Right forelimb (tissue), 1 donor: ENCODE measurements at places on chromosomes 2 and 18.

DNA sequence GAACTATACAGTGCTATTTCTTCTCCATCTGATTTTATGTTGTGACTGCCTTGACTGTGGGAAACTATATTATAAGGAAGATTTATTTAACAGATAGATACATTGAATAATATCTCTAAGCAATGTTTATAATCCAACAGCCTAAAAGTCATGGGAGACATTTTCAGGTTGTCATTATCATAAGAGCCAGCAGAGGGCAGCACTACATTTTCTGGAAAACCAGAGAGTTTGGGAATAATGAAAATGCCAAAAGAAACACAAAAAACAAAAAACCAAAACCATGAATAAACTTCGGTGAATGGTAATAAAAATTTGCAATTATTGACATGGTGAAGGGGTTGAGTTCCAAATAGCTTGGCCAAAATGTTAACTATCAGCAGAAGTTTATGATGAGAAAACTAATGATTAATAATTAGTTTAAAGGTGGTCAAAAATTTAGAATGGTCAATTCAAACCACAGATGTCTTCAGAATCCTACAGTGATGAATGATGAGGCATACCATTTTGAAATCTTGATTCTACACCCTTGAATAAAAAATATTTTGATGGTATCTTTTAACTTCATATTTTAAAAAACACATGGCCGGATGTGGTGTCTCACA lies 4.7 kb downstream of the EEF1B2 start:
- peak; percentile 50 for DNase-seq

DNA sequence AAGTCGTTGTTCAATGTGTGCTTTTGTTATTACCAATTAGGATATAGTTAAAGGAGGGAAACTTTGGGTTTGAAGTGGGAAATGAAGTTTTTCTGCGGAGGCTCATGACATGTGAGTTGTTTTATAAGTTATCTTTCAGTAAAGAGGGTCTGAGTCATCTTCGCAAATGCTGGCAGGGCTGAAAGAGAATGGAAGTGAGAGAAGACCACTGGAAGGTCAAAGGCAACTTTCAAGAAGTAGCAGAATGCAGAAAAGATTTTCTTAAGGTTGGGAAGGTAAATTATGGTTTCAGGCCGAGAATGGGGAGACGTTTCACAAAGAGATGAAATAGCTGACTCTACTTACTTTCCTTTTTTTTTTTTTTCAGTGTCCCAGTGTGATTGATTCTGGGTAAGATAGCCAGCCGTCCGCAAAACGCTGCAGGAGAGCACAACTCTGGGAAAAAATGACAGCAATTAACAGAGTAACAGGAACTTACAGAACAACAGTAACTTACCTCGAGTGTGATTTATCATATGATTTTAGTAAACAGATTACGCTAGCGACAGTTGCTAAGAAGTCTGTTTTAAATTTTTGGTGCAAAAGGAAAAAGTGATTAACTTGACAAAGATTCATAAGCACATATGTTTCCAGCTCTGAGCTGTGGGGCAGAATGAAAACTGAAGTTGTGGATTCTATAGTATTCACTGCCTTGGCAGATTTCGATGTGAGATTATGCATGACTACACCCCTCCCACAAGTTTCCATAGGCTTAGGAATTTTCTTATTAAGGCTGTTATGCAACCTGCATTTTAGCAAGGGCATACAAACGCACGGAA lies 46.8 kb upstream of the ACTR3 start:
- no peak for DNase-seq

DNA sequence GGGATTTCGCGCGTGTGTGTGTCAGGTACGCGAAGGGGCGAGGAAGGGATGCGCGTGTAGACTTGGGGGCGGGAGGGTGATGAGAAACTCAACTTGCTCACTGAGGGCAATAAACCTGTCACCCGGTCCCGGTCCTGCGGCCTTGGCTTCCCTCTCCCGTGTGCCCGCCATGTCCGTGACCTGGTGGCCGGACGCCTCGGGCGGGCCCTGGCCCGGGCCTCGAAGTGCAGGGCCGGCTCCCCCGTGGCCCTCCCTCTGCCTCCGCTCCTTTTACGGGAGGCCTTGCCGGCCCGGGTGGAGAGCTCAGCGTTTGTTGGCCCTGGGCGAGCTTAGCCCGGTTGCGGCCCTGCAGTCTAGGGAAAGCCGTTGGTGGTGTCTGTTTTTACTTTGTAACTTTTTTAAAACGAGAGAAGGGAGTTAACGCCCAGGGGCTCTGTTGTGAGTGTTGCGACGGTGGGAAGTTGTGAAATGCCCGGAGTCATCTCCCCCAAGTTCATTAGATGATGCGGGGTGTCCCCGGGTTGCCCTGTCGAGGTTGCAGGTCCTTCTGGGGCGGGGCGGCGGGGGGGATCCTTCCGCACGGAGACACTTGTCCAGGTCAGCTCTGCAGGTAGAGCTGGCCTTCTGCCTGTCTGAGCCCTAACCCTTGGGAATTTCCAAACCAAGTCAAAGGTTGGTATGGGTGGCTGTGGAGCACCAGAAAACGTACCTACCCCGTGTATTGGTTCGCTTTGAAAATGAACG lies 883 bp downstream of the SMCHD1 start:
- no peak for DNase-seq

DNA sequence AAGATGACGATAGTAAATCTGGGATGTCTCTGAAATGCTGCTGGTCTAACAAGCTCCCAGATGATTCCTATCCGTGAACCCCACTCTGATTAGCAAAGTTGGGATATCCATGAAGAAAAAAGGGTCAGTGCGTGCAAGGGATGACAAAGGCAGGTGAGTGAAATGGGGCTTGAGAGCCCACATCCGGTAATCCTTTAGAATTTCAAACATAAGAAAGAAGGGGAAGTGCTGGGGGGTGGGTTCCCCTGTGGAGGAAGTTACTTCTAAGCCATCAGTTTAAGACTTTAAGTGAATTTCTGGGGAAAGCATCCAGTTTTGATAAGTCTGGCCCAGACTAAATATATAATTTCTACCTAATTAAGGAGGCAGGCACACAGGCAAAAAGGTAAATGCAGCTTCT lies 209.5 kb downstream of the DPP10 start:
- DNase-seq, result no peak

GRCh38 chr18:68448736-68449135 lies 266.2 kb downstream of the TMX3 start:
- no peak for DNase-seq

DNA sequence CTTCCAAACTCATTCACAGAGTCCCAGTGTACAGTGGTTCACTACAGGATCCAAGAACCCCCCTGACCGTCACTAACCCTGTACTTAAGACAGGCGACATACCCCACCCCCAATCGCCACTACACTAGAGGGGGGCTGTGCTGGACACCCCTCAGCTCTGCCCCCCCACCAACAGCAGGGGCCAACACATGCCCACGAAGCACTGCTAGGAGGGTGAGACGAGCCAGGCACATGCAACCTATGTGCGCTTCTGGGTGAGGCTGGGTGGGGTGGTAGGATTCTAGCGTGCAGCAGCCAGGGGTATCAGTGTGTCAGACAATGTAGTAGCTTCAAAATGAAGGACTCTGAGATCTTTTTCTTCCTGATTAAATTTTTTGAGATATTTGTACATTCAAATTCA lies 67.8 kb downstream of the UXS1 start:
- no peak for DNase-seq

- no peak for DNase-seq
Observed at GRCh38 chr18:79720359-79720733, 40.7 kb downstream of the CTDP1 start.

- no peak for DNase-seq
Observed at GRCh38 chr2:100765481-100765880, 54.5 kb upstream of the NPAS2 start.

- DNase-seq, result no peak
Observed at GRCh38 chr2:171287036-171287571, 126.4 kb upstream of the TLK1 start.

DNA sequence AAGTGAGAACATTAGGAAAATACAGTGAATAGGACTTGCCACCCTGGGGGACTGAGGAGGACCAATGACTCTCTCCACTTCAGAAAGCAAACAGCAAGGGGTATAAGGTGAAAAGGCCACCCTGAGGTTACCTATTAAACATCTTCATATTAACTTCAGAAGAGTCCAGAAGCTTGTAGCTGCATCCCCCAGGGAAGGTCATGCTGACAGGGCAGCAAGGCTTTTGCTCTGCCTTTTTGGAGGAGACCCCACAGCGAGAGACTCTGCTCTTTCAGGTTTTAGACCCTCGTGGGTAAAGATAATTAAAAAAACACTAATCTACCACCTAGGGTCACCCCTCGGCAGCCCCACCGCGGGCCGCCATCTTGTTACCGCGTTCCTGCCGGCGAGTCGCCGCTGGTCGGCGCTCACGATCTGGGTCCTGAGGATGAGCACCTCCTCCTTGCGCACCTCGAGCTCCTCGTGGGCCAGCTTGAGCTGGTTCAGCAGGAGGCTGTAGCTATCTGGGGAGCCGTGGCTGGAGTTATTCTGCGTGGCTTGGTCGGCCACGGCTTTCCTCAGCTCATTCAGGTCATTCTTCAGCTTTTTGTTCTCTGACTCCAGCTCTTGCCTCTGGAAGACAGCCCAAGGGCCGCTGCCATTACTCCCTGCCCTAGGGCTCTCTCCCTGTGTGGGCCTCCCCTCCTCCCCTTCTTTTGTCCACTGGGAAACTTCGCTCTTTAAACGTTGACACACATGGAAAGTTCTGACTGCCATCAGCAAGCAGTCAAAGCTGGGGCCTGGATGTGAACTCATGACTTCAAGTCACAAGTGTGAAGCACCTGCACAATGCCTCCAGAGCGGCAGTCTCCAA lies 50.7 kb upstream of the ACAA2 start:
- DNase-seq, result peak; percentile 36

- peak; percentile 23 for DNase-seq
Observed at GRCh38 chr2:57396355-57397098, 650.1 kb upstream of the VRK2 start.

DNA sequence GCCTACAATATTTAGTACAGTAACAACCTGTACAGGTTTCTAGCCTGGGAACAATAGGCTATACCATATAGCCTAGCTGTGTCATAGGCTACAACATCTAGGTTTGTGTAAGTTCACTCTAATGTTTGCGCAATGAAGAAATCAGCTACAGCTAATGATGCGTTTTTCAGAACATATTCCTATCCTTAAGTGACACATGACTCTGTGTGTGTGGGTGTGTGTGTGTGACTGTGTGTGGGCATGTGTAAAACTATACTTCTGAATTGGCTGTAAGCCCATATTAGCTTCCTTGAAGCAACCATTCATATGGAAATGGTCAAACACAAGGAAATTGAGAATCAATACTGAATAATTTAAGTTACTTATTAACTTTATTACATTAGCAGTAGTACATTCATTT lies 120.8 kb upstream of the SULT1C3 start:
- DNase-seq, result no peak

- DNase-seq, result no peak
Observed at GRCh38 chr2:233836359-233836758, 18.0 kb downstream of the HJURP start.

GRCh38 chr2:240817496-240818292 lies 2.3 kb downstream of the KIF1A start:
- DNase-seq, result peak; percentile 37

DNA sequence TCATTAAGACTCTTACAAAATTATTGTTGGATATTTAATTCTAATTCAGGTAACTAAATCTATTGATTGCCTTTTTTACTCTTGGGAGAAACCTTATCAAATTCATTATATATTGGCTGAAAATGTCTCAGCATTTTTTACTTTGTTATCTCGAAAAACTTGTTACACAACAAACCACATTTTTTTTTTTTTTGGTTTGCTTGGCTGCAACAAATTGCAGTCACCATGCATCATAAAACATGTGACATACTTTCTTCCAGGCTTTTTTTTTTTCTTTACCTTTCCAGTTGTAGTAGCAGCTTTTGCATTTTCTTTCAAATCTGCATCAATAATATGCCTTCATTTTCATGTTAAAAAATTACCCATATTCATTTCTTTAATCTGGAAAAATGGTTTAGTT lies 186.7 kb downstream of the TDRD15 start:
- DNase-seq, result no peak

DNA sequence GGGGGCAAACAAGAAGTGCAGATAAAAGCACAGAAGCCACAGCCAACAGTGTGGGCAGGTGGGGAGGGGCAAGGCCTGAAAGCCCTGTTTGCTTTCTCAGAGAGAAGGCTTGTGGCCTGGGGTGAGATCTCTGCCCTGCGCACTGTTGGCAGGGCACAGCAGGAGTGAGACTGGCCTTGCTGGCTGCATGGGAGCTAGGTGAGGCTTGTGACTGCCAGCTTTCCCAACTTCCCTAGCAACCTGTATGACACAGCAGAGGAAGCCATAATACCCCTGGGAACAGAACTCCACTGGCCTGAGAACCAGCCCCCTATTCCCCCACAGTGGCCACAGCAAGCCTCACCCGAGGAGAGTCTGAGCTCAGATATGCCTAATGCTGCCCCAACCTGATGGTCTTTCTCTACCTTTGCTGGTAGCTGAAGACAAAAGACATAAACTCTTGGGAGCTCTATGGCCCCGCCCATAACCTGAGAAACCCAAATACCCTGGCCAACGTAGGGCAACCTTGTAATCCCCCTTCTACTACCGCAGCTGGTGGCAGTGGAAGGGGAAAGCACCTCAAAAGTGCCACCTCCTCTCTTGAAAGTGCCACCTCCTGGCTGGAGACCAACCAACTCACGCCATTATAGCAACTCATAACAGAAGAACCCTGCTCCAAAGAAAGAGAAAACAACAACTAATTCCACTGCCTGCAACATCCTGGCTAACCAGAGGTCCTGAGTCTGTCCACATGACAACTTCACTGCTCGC lies 44.4 kb downstream of the LCT start:
- DNase-seq, result no peak

GRCh38 chr18:58069099-58069498 lies 25.1 kb downstream of the NEDD4L start:
- DNase-seq, result no peak

GRCh38 chr18:13643261-13643751 lies 83.1 kb downstream of the FAM210A start:
- no peak for DNase-seq

GRCh38 chr2:121084130-121084680 lies 200.8 kb downstream of the TFCP2L1 start:
- DNase-seq, result no peak

- DNase-seq, result no peak
Observed at GRCh38 chr2:205706769-205707381, 24.6 kb downstream of the NRP2 start.

GRCh38 chr18:72674710-72675109 lies 130.6 kb upstream of the CBLN2 start:
- no peak for DNase-seq

DNA sequence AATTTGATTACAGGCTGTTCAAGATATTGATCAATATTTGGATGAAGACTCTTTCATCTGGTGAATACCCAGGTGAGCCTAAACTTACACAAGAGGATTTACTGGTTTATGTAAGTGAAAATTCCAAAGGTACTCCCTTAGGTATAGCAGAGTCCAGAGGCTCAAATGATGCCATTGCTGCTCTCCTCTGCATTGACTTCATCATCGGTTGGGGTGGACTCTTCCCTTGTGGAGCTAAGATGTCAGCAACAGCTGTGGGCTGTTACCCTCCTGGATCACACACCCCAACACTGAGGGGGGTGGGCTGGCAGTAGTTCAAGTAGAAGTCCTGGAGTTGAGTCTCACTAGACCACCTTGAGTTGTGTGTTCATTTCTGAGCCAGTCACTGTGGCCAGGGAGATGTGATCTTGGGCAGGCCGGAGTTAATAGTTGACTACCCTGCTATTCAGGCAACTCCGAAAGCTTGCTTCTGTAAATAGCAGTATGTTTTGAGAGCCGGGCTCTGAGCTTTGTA lies 236.9 kb downstream of the PTPRM start:
- DNase-seq, result no peak

GRCh38 chr2:202049840-202050239 lies 16.2 kb downstream of the FZD7 start:
- no peak for DNase-seq
